ENCODE measurements at places on chromosomes 4 and X.

- DNase-seq = no peak
Observed at GRCh38 chr4:99504804-99505502, 5.9 kb upstream of the C4orf17 start.

DNA sequence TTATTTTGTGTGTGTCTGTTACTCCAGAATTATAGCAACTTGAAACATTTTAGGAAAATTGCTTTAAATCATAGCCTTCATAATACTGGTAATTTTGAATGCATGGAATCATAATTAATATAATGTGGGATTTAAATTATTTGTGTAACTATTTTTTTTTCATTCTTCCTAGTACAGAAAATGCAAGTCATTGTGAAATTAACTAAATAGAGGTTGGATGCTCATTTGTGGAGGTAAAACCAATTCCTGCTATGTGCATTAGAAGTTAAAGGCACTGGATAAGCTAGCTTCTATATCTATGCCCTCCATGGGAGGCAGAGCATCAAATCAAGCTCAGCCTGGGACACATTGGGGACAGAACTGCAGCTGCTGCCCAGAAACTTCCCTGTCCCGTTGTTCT, 1048.5 kb upstream of the PABPC4L start:
- DNase-seq = no peak

DNA sequence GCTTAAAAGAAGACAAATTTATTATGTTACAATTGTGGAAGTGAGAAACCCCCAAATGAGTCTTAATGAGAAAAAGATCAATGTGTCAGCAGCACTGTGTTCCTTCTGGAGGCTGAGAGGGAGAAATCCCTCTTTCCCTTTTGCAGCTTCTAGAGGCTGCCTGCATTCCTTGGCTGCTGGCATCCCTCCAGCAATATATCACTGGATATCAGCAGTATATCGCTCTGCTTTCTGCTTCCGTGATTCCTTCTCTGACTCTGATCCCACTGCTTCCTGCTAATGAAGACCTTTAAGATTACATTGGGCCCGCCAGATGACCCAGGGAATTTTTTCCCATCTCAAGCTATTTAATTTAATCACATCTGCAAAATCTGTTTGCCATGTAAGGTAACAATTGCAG, 1008.0 kb downstream of the RAPGEF2 start:
- no peak for DNase-seq

DNA sequence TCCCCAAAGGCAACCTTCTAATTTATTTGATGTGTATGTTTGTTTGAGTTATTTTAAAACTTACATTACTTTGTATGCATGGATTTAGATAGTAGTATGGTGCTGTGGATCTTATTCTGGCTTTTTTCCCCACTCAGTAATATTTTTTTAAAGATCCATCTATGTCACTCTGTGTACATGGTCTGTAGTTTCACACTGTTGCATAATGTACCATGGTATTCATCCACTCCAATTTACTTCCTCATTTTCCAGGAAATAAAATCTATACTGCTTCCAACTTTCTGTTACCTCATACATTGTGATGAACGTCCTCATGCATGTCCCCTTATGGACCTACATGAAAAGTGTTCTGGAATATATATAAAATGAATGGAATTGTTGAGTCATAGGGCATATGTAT, 17.6 kb downstream of the ARMCX2 start:
- DNase-seq = no peak

DNA sequence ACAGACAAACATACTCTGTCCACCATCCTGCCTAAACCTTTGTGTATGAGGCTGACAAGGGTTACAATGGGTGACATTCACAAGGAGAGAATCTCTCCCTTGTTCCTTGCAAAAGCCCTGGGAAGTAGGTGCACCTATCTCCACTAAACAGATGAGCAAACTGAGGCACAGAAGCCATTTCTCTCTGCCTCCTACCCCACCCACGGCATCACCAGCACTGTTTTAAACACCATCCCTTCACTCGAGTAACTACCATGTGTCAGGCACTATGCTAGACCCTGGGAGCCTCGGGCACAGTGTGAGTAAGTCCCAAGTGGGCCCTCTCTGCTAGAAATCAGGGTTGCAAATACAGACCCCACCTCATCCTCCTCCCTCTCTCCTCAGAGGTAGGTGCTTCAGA, 899 bp downstream of the LYAR start:
- DNase-seq = no peak

DNA sequence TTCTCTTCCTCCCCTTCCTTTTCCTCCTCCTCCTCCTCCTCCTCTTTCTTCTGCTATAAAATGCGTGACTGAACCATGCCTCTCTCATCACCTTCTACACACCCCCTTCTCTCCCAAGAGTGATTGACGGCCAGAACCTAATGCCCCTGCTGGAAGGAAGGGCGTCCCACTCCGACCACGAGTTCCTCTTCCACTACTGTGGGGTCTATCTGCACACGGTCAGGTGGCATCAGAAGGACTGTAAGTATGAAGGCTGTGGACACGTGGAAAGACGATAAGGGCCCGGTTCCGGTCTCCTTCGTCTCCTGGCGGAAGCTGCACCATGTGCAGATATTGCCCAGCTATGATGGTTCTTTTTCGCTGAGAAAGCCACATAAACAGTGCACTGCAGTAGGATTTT, 12.1 kb upstream of the ARSF start:
- DNase-seq = no peak

DNA sequence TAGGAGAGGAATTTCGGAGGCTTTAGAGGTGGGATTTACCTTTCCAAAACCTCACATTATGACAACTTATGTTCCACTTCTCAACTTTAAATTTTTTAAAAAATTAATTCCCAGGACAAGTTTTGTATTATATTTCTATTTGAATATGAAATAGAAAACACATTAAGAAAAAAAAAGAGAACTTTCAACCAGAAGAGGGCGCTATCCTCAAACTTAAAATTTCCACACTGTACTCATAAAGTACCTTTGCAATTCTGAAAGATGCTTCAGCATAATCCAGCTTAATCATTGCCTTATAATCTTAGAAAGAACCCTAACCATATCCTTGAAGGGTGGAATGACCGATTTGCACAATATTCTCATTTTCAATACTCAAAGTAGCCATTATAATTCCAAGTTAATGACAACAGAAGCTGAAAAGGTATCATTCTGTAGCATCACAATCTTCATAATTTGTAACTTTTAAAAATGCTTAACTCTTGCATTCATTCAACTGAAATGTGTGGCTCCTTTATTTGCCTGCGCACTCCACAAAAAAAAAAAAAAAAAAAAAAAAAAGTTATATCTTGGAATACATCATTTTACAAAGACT, 158.0 kb downstream of the KCNIP4 start:
- DNase-seq = no peak

DNA sequence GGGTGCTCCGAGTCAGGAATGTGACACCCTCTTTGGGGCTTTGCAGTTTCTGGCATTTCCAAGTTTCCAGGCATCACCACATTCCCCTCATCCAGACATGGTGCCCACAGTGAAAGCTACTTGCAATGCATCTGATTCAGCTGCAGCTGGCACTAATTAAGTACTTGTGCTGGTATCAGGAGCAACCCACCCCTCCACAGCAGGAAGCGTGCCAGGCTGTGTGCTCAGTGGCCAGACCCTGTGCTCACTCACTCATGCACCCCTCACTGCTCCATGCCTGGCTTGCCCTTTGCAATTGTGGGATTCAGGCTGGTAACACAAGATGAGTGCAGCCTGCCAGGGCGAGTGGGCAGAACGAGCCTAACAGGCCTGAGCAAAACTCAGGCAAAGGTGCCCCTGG, 271.2 kb downstream of the EPHA5 start:
- no peak for DNase-seq

- no peak for DNase-seq
Observed at GRCh38 chr4:183395395-183395794, 49.0 kb upstream of the CDKN2AIP start.

GRCh38 chrX:140229191-140229590, 263.9 kb upstream of the CXorf66 start:
- no peak for DNase-seq

DNA sequence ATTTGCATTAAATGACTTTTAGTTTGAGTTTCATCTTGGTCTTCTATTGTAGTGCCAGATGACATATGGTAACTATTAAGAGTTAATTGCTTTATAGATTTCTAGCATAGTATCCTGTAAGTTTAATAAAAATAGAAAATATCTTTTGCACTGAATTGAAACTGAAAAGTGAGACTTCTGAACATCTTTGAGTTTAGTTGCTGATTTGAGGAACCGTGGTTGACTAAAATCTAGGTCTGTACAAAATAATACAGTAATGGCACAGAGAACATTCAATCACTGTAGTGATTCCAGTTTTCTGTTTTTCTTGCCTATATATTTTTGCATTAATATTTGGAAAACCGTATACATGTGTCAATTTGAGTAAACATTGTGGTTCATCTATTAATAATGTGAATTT, 60.7 kb downstream of the SPATA4 start:
- no peak for DNase-seq

GRCh38 chr4:148447681-148448080, 5.5 kb upstream of the NR3C2 start:
- DNase-seq = no peak

DNA sequence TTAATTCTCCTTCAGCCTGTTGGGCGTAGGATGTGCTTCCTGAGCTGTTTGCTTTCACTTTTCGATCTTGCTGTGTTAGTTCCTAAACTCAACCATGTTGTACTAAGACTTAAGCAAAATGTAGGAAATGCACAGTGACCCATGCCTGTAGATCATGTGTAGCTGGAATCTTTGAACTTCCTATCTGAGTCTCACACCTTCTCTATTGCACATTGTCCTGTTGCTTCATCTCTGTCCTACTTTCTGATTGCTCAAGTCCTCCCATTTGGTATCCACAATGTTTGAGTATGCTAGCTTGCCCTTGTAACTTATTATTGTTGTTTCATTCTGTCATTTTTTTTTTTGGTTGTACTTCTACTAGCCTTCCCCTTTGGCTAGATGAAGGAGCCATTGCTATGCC, 239.6 kb downstream of the PPP1R2C start:
- no peak for DNase-seq

- no peak for DNase-seq
Observed at GRCh38 chr4:188423039-188423438, 283.8 kb downstream of the TRIML1 start.

DNA sequence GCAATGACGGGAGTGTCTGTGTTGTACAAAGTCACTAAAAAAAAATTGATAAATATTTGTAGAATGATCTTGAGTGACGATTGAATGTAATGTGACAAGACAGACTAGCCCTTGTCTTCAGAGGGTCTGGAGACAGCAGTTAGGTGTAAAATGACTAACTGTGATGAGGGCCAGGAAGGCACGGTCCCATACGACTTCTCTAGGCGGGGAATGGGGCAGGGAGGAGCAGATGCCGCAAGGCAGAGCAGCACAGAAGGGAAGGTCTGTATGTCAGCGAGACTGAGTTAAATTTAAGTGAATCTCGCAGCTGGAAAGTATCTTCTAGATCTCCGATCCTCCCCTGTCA, 405 bp downstream of the CENPE start:
- DNase-seq = no peak

GRCh38 chr4:182272151-182272550, 28.9 kb downstream of the TENM3 start:
- DNase-seq = no peak

DNA sequence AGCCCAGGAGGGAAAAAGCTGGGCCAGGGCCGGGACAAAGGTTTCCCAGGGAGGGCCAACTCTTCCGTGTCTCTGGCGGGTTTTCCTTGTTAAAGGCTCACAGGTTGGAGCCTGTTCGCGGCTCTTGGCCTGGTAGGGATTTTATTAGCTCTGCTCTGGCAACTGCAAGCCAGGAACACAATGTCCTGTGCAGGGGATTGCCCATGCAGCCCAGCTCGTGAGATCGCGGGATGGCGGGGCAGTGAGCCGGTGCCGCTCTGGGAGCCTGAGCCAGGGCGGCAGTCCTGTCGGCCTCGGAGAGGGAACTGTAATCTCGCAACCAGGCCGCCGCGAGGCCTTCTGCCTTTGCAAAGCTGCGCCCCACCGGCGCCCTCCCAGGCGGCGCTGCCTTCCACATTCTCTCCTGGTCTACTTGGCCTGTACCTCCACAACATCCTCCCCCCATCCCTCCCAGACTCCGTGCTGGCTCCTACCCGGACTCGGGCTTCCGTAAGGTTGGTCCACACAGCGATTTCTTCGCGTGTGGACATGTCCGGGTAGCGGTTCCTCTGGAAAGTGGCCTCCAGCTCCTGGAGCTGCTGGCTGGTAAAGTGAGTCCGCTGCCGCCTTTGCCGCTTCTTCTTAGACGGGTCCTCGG, 2.1 kb downstream of the PITX2 start:
- peak; percentile 80 for DNase-seq

- DNase-seq = no peak
Observed at GRCh38 chr4:123120473-123120872, 198.1 kb upstream of the NUDT6 start.

DNA sequence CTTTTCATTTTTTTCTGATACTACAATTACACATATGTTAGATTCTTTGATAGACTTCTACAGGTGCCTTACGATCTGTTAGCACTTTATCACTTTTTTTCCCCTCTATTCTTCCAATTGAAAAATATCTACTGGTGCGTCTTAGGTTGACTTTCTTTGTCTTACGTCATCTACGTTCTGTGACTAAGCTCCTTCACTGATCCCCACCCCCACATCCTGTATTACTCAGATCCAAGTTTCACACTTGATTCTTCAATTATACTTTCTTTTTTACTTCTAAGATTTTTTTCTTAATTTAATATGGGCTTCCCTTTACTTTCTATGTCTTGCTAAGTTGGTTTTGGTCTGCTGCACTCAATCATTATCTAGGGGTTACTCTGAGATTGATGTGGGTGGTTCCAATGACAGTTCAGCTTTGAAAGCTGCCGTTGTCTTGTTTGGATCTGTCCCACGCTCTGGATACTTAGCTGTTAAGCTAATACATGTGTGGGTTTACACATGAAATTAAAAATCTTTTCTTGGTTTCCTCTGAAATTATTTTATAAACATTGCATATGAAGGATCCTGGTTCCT, 1321.1 kb downstream of the RAPGEF2 start:
- DNase-seq = no peak

DNA sequence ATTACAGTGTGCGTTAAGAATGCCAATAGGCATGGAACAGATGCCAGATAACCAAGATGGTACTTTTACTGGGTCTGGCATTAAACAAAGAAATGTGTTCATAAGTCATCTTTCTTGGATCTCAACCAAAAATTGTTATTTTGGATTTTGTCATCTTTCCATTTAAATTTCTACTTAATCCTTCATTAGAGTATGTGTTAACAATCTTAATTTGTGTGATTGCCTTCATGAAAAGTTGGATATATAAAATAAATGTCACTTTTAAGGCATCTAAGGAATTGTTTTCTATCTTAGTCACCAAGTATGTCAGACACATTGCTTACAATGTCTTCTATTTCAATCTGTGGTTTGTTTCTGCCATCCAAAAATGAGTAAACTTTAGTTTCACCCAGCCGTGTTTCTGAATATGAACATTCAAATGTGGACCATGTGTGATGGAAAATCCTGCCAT, 87.5 kb downstream of the PALLD start:
- no peak for DNase-seq

Data from glutamatergic neuron (in vitro differentiated cells).